ENCODE measurements at places on chromosomes 3 and 15.

DNA sequence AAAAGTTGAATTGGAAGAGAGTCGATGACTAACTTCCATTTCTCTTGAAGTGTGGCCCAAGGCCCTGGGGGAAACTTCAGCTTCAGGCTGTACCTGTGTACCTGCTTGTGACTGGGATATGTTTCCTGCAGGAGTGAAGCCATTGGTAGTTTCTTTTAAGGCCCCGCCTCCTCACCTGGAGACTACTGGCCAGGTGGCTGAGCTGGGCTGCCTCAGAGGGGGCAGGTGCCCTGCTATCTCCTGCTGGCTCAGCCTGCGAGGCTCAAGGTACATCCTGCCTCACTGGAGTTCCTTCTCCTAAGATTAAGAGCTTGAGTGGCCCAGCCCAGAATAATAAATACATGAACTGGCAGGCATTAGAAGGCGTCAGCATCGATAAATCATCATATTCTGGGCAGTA is 121.6 kb upstream of the ROPN1 start:
- no peak for DNase-seq

GRCh38 chr3:195035345-195036202 is 235.4 kb downstream of the XXYLT1 start:
- no peak for DNase-seq

DNA sequence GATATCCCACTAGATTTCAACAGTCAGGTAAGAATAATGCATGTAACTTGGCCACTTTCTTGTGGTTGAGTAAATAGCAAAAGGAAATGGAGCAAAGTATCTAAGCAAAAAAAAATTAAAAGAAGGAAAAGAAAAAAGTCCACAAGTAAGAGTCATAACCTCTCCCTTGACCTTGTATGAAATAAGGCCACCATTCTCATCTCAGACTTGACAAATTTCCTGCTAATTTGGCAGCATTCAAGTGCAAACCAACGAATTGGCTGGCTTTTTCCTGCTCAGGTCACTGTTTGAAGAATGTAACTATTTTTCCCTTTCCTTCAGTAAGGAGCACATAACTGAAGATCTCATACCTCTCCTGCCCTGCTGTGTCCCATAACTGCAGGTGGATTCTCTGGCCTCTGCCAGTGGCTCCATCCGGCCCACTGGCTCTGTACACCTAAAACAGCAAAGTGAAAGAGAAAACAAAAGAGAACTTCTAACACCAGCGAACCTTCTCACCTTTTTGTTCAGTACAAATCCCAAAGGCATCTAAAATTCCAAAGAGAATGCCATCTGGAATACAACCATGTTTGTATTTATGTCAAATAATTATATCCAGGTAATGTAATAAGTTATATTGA is 33.4 kb upstream of the RSL24D1 start:
- DNase-seq = peak; percentile 73

DNA sequence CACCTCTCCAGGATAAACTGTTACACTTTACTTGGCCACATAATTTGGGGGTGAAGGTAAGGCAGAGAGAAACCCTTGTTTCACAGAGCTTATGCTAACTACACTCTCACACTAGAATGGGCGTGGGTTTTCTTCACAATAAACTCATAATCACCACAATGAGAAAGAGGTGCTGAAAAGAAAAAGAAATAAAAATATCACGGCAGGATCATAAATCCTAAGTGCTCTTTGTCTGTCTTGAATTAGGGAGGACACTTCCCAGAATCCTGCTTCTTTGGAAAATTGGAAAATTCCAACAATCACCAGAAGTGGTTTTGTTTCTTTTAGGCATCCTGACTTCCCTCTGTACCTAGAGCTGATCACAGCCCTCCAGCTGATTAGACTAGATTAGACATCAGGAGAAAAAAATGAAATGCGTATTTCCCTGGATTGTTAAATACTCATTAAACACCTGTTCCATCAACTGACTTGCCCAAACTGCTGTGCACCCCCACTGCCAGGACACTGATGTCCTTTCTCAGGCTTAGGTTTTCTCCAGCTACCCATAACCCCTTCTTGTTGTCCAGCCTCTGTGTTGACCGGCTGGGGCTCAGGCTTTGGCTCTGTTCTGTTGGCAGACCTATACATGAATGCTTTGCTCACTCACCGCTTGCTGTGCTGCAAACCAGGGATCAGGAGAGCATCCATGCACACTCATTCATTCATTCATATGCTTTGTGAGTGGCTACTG is 41.6 kb upstream of the ACKR4 start:
- no peak for DNase-seq

DNA sequence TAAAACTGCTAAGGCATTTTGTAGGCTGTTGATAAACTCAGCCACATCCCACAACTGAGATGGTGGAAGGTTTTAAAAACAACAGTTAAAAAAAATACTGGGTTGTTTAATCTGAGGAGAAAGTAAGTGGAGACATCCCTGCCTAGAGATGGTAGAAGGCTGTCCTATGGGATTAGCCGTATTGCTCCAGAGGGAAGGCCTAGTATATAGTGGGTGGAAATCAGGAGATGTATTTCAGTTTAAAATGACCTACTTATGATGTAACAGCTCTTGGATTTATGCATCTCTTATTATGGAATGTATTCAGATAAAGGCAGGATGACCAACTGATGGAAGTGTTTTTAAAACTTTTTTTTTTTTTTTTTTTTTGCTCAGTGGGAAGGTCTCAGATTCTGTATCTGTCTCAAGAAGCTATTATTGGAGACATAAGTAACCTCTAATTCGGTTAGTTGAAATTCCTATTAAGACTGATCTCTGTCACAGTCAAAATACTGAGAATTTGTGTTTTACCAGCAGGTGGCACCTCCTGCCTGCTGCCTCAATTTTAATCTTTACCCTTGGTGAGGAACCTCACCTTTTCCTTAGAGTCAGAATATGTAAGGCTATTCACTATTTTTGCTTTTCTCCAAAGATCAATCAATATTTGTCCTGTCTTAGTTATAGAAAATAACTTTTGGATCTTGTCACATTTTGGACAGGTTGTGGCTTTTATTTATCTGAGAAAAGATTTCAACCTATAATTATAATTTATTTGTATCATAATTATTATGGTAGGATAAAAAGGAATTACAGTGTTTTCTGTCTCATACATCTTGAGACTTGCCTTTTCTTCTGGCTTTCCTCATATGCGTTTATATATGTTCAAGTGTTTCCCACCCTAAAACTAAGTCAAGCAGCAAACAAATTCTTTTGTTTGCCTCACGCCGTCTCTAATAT is 63.0 kb downstream of the VPS8 start:
- peak; percentile 39 for DNase-seq

- DNase-seq = no peak
Observed at GRCh38 chr3:189238071-189238470, 66.3 kb downstream of the TPRG1 start.

GRCh38 chr3:42061713-42062380 is 29.3 kb upstream of the TRAK1 start:
- peak; percentile 91 for DNase-seq

GRCh38 chr15:27622371-27622770 is 476.7 kb downstream of the OCA2 start:
- DNase-seq = no peak

DNA sequence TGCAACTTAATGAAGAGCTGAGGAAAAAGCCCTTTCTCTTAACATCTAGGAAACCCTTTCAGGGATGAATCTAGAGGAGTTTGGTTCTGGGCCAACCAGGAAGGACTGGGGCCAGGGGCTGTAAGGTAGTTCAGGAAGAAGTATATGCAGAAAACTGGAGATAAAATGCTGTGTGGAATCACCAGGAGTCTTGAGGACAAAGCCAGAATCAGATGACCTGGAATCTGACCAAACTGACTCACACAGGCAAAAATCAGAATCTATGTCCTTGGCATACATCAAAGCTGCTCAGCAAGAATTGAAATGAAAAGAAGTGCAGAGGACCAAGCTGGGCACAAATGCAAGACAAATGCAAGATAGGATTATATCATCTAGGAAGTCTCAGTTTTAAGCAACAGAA is 59.4 kb upstream of the ATP2C1 start:
- peak; percentile 67 for DNase-seq

DNA sequence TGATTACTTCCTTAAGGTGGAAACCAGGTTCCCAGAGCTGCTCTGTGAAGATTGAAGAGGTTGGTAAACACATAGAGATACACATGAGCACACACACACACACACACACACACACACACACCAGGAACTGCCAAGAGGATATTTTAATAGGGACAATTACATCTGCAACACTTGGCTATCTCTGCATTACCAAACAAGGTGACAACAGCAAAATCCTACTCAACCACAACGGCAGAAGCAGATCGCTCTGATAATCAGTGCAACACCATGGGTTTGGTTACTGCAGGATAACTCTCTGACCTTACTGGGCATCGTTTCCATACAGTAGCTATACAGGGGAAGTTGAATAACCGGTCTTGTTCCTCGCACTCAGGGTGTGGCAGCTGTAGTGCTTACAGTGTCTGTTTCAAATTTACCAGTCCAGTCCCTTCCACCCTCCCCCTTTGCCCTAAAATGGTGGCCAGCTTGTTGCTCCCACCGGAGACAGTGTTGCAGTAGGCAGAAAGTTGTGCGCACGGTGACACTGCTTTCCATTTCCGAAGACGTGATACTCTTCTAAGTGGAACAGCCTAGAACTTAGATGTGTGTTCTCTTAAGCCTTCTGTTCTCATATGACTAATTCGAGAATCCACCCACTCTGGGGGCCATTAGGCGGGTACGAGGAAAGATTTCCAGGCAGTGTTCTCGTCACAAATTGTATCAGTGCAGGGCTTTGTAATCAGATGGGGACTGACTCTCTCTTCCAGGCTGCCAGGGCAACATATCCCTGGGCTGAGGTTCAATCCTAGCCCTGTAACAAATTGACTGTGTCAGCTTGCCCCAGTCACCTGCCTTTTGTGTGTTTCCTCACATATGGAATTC is 176.2 kb downstream of the P3H2 start:
- no peak for DNase-seq

- no peak for DNase-seq
Observed at GRCh38 chr3:61885414-61885813, 324.0 kb downstream of the PTPRG start.

- DNase-seq = no peak
Observed at GRCh38 chr15:78264304-78265136, at the start of gene DNAJA4. DNAJA4 (plus strand) TSS chr15:78264562; CDS start chr15:78264764, 202 bp downstream.

GRCh38 chr3:58568572-58569286 is 8.5 kb downstream of the FAM107A start:
- DNase-seq = peak; percentile 67

DNA sequence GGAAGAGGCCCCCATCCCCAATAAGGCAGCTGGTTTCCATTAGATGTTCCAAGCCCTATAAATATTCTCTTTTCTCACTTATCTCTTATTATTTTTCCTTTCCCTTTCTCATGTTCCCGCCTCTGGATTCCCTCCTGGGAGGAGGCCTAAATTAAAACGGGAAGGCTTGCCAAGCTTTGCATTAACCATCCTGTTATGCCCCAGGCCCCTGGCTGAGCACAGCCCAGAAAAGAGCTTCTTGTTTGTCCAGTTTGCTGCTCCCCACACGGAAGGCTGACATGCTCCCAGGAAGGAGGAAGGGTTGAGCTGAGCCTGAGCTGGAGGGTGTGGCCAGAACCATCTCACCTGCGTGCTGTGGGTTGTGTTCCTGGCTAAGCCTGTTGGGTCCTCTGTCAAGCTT is 63.1 kb upstream of the BOC start:
- DNase-seq = no peak

DNA sequence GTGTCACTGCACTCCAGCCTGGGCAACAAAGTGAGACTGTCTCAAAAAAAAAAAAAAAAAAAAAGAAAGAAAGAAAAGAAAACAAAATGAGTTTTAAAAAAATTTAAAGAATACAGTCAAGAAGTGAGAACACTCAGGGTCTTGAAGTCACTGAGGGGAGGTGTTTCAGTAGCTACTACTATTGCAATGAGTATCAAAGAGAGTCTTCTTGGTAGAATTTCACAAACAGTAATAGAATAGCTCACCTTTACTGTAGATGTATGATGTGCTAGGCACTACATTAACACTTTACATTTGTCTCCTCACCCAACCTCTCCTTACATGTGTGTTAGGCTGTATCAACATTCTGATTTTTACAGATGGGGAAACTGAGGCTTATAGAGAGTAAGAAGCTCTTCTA is 43.9 kb downstream of the EOMES start:
- DNase-seq = no peak

DNA sequence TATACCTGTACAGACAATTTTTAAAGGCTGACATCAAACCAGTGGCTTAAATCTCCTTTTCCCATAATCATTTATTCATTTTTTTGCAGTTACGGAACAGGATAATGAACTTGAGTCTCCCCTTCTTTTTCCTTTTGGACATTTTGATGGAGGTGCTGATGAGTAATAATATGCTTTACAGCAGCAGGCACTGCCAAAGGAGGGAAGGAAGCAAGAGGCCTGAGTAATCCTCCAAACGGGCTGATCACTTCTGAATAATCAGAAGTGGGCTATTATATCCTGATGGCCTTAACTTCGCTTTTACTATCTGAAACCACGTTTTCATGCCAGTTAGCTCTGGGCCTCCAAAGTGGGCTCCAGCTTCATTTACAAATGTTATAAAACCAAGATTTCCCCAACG is 527.2 kb downstream of the FOXP1 start:
- peak; percentile 82 for DNase-seq

- no peak for DNase-seq
Observed at GRCh38 chr15:66252685-66253417, 699 bp downstream of the MEGF11 start.

- peak; percentile 42 for DNase-seq
Observed at GRCh38 chr15:95880630-95881029, 449.9 kb upstream of the NR2F2 start.

DNA sequence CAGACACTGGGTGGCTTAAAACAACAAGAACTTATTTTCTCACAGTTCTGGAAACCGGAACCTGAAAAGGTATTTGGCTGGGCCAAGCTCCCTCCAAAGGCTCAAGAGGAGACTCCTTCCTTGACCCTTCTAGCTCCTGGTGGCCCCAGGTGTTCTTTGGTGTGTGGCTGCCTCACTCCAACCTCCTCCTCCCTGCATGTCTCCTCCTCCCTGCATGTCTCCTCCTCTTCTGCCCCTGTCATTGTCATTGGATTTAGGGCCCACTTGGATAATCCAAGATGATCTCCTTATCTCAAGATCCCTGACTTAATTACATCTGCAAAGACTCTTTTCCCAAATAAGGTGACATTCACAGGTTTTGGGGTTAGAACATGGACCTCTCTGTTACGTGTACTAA is 69.8 kb upstream of the MFGE8 start:
- DNase-seq = no peak

DNA sequence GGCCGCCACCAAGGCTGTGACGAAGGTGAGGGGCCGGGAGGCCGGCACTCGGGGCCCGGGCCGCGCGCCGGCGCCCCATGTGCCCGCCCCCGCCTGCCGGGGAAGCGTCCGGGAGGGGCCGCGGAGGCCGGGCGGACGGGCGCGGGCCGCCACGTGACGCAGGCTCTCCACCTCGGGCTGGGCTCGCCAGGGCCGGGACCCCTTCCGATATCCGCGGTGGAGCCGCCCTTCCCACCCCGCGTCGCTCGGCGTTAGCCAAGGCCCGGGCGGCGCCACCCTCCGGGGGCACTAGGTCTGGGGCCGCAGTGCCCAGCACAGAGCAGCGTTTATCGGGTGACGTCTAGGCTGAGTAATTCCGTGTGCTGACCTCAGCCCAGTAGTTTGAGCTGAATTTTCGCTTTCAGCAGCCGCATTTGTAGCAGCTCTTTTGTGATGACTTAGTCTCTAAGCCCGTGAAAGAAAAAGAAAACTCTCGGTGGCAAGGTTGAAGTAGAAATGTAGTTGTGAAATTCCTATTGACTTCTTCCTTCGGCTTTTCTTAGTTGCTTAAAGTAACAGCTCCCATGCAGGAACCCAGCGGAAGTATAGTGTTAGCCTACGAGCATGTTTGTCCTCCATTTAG is 885 bp downstream of the CDV3 start:
- peak; percentile 74 for DNase-seq
